Activated T-cell treated with anti-CD3 and anti-CD28 coated beads, Interleukin-2, amount 50 U/mL, for 72 hours (primary cell): ENCODE measurements at places on chromosomes 1 and 21. TPM values are rescaled to one million over a fixed set of nuclear protein-coding genes. Genes with fewer than 3 reads are reported as not detected.

The AMPD2 gene
- total RNA-seq: 79.2 TPM

The RNF186 gene
- total RNA-seq: not detected

- DNase-seq: no peak
These were observed 8.7 kb upstream of the SLC25A24 start for GRCh38 chr1:108208724-108209446.

- DNase-seq: peak; percentile 90
These were observed at the start of gene SARS1 for GRCh38 chr1:109213824-109214693. TSS of gene SARS1 (plus strand) at chr1:109213918. CDS start at chr1:109213993, 75 bp downstream.

- DNase-seq: no peak
These were observed 319.9 kb upstream of the DUSP10 start for GRCh38 chr1:222061711-222062359.

- DNase-seq: no peak
These were observed 62.3 kb downstream of the LYPLAL1 start for GRCh38 chr1:219235903-219236481.

GRCh38 chr1:69858534-69858933 is 290.8 kb downstream of the LRRC7 start:
- no peak for DNase-seq
